ENCODE measurements at places on chromosomes 3 and 15.

DNA sequence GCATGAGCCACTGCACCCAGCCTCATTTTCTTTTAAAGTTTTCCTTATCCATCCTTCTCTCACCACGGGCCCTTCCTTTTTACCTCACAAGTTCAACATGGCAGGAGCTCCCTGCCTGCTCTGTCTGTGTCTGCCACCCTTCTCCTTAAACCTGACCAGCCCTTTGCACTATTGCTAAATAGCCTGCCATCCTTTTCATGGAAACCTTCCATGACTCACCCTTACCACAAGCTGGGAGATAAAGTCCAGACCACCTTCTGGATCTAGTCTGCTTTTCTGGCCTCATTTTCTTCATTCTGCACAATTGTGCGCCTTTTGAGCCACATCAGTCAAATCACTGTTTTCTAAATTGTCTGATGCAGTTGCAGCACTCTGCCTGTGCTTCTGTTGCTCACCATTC is 8.9 kb downstream of the PARP14 start:
- DNase-seq = no peak

DNA sequence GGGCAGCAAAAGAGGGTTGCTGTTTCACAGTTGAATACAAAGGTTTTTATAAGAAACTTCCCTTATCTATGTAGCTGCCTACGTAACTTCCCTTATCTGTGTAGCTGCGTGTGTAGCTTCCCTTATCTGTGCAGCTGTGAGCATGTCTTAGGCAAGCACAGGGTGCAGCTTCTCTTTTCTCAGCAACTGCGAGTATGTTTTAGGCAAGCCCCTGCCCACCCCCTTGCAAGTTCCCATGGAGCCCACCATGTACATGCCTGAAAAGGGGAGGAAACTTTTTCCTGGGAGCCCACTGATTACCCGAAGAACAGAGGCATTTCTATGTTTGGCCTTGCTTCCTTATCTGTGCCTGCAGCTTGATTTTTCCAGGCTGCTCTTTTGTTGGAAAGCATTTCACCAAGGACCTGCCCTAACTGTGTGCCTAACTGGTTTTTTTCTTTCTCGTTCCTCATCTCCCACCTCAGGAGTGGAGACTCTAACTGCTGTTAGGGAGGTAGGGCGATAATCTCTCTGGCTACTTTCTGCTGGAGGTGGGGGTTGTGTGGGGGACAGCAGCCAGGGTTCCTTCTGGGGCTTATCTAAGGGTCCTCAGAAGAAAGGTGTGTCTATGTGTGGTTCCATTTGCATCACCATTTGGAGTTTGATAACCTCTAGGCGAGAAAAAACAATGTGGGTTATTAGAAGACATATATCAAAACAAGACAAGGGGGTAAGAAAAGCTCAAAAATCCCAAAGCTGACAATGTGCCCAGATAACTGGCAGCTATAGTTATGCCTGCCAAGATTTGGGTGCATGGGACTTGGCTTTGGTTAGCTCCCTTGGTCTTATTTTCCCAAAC is 26.0 kb downstream of the SORD start:
- DNase-seq = no peak

DNA sequence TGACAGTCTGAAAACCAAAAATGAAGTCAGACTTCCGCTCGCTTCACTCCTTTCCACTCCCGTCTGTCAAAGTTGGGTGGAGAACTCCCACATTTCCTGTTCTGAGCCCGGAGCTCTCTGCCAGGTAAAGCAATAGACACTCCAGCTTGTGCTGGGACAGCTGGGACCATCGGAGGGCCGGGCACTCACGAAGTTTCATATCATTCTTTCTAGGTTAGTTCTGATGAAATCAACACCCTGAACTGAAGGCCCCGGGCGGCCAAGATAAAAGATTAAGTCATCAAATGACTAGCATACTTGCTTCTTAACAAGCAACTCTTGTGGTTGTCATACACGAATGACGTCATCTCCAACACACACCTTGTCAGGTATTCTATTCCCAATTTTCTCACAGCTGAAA is 42.1 kb downstream of the MAGI1 start:
- DNase-seq = no peak

- no peak for DNase-seq
Measured at GRCh38 chr3:141262308-141262705, 30.7 kb downstream of the PXYLP1 start.

DNA sequence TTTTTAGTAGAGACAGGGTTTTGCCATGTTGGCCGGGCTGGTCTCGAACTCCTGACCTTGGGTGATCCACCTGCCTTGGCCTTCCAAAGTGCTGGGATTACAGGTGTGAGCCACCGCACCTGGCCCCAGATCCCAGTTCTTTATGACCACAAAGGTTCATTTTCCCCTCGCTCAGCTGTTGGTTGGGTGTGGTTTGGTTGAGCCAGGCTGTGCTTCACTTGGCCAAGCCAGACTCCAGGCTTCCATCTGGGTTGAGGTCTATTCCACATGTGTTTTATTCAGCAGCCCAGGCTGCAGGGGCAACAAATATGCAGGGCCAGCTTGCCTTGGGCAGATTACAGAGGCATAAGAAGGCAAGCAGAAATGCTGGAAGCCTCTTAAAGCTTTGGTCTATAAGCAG is 13.7 kb downstream of the CGNL1 start:
- DNase-seq = no peak

DNA sequence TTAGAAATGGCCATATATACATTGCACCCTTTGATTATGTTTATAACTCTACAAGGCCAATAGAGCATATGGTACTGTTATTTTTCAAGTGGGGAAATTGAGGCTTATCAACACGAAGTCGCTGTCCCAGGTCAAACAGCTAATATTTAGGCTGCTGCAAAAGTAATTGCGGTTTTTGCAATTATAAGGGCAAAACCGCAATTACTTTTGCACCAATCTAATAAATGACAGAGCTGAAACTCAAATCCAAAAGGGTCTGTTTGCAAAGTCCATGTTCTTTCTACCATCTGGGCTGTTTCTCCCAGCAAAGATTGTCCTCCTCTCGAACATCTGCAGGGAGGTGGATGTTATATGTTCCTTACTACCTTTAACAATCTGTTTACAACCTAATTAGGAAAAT is 147.2 kb downstream of the CADPS start:
- DNase-seq = no peak

GRCh38 chr3:31696009-31696297 is 163.2 kb downstream of the STT3B start:
- no peak for DNase-seq

GRCh38 chr3:59094446-59094845 is 44.6 kb upstream of the CFAP20DC start:
- DNase-seq = no peak

DNA sequence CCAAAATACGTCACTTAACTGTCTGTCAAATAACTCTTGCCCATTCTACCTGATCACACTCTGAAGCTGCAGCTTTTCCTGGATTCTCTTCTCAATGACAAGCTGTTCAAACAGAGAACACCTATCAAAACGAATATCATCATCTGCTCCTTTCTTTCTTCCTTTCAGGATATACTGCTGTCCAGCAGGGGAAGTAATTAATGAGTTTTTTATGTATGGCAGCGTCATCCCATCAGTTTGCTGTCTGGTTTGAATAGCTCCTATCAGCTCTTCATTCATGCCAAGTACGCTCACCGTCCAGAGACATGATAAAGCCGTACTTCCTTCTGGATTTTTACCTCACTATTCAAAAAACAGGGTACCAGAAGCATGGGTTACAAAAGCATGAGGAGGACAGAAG is at the start of gene CHRM5:
TSS of gene CHRM5 (plus strand) at position 274 of the 400 bp plus-strand sequence. CDS start 94,221 bp downstream, outside the sequence.
- DNase-seq = no peak

GRCh38 chr3:146638718-146639117 is 33.6 kb upstream of the PLSCR5 start:
- DNase-seq = no peak

DNA sequence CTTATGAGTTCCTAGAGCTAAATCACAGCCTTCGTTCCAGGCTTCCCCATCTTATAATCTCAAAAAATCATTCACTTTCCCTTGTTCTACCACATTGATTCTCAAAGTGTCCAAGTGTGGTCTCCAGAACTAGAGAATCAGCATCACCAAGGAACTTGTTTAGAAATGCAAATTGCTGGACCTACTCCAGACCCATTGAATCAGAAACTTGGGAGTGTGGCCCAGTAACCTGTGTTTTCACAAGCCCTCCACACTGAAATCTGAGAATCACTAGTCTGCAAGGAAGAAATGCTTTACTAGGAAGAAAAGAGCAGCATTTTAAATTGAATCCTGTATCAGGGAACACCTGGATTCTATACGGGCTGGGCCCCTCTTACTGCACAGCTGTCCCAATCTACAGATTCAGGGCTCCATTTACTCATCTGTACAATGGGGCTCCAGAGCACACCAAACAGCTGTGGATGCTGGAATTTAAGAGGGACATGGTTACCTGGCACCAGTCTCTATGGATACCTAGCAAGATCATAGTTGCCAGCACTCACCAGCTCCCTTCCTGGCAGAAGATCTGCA is 3.9 kb downstream of the MEGF11 start:
- no peak for DNase-seq

GRCh38 chr3:40053663-40054062 is 244.3 kb downstream of the MYRIP start:
- DNase-seq = no peak

GRCh38 chr3:120021523-120021922 is 72.7 kb downstream of the GSK3B start:
- DNase-seq = no peak

- DNase-seq = no peak
Measured at GRCh38 chr15:42053914-42054313, 33.1 kb upstream of the PLA2G4E start.

DNA sequence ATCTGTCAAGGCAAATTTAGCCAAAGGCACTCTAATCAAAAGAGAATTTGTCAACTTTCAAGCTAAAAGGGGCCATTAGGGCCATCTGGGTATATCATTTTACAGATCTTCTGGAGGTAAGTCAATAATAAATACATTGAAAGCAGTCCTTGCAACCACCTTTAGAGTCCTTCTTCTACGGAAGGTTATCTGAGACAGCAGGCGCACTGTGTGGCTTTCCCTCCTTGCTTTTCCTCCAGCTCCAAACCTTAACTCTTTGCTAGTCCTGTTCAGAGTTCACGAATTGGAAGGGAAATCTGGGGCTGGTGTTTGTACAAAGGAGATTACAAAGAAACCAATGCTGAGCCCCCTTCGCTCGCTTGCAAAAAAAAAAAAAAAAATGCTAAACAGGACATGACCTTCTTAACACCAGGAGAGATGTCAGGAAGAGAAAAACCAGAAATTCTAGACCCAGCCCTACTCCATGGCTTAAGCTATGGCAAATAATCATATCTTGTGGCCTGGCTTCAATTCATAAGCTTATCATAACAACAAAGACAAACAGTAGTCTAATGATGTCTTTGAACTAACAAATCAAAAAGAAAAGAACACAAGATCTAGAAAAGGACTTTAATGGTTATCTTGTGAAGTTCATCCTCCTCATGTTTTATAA is 215.7 kb downstream of the STT3B start:
- no peak for DNase-seq

- DNase-seq = no peak
Measured at GRCh38 chr15:96130734-96131133, 199.8 kb upstream of the NR2F2 start.

- no peak for DNase-seq
Measured at GRCh38 chr3:8658306-8659212, 14.0 kb upstream of the SSUH2 start.

DNA sequence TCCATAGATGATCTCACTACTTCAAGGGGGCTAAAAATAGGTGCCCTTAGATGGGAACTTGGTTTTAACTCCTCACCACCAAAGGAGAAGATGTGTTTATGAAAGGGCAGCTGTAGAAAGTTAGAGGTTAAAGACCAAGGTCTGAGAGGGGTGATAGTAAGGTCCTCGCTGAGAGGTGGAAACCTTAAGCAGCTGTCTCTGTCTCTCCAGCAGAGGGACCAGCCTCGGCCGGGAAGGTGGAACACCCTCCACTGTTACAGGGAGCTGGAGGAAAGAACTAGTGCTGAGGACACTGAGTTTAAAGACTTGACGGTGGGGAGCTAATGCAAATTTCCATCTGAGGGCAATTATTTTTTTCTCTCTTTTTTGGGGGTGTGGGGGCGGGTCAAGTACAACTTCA is 8.9 kb upstream of the RLBP1 start:
- no peak for DNase-seq

DNA sequence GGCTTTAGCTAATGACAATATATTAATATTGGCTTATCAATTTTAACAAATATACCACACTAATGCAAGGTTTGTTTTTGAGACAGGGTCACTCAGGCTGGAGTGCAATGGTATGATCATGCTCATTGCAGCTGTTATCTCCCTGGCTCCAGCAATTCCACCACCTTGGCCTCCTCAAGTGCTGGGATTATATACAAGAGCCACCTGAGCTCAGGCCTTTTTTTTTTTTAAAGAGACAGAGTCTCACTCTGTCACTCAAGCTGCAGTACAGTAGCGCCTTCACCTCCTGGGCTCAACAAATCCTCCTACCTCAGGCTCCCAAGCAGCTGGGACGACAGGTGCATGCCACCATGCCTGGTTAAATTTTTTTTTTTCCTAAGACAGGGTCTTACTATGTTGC is 11.7 kb downstream of the DLG1 start:
- no peak for DNase-seq

- DNase-seq = no peak
Measured at GRCh38 chr3:76656531-76657070, 383.3 kb upstream of the ROBO2 start.

GRCh38 chr3:128051459-128051836 is 789 bp upstream of the SEC61A1 start:
- no peak for DNase-seq

- no peak for DNase-seq
Measured at GRCh38 chr3:52405066-52405465, 39.8 kb downstream of the SEMA3G start.

DNA sequence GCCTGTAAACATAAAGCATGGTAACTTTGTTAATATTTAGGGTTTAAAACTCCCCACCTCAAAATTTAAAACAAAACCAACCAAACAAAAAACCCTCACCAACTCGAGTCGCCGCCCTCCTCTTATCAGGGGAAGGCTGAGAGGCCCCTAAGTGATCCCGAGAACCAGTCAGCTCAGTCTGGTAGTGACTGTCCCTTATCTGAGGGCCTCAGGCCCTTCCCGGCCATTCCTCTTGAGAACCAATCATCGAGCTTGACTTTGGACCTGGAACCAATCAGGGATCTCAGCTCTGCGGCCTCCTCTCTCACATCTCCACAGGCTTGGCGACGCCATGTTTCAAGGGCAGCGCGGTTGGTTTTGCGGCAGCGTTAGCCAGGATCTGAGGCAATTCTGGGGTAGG is at the start of gene TERB2:
TSS of gene TERB2 (plus strand) at position 300 of the 400 bp plus-strand sequence. CDS start at position 332, 32 bp downstream.
- no peak for DNase-seq

DNA sequence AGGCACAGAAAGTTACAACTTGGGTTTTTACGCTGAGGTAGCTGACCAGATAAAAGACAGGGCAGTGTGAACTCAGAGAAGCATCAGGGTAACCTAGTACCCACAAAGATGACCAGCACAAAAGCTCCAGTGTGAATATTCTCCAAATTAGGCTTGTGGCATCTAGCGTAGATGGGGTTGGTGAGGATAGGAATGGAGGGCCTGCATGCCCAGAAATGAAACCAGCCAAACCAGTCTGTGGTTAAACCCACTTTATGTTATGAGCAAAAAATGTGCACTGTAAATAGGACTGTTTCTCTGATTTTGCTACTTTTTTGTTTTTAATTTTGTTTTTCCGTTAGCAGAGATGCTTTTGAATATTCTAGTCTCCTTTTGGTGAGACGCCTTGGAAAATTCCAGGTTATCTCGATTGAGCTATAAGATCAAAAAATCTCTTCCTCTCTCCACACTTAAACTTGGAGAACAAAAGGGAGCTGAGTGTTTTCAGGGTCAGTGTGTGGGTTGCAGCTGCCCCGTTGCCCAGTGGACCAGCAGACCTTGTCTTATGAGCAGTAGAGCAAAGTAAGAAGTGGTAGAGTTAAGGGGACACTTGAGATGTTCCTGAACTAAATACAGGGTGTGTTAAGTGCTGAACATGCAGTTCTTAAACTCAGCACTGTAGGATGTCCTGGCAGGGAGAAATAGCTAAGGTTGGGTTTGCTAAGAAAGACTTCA is 132.9 kb downstream of the C3orf38 start:
- DNase-seq = no peak

Measured in AG09319 (cell line).